ENCODE measurements at places on chromosomes 5 and 9.

DNA sequence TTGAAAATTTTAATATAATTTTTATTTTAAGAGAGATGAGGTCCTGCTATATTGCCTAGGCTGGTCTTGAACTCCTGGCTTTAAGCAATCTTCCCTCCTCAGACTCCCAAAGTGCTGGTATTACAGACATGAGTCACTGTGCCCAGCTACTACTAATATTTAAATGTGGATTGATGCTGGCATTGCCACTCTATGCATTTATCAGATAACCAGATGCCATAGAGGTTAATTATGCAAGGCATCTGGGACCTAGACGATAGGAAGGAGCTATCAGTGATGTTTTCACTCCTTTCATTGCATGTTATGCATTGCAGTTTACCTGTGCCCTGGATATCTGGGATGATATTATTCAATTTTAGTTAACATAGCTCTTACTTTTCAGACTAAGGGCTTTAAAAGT is 127.0 kb downstream of the RPS23 start:
- no peak for DNase-seq

DNA sequence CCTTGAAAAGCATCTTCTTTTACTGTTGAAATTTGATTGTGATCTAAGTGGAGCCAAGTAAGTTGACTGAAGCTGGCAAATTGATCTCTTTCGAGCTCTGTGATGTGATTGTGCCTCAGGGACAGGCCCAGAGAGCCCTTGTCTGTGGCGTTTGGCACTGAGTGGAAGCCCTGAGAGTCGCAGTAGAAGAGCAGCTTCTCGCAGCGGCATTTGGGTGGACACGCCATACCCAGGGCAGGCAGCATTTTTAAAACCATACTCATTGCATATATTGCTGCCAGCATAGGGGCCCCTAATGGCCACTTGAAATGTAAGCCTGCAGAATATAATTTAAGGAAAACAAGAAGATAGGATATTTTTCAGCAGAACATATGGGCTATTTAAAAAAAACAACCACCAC is 894 bp downstream of the LRRTM2 start:
- DNase-seq, result no peak

DNA sequence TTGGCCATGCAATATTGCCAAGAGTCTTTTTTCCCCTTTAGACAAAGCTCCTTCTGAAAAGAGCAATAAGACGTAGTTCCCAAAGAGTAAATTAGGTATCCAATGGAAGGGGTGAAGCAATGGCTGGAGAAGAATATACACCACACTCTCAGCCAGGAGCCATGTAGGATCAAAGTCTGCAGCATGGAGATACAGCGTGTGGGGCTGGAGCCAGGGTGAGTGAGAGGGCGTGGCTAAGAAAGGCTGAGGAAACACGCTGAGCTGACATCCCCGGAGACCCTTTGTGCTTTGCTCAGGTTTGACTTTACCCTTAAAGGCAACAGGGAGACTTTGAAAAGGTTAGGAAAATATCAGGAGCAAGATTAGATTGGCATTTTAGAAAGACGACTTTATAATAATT is 87.1 kb upstream of the ELL2 start:
- no peak for DNase-seq

GRCh38 chr5:93607367-93608258 is 24.6 kb downstream of the NR2F1 start:
- peak; percentile 18 for DNase-seq

- no peak for DNase-seq
Measured at GRCh38 chr9:22237497-22238363, 208.9 kb upstream of the DMRTA1 start.

- DNase-seq, result no peak
Measured at GRCh38 chr9:108196332-108197007, 659.3 kb downstream of the ACTL7B start.

- DNase-seq, result no peak
Measured at GRCh38 chr9:36690412-36691168, 117.9 kb downstream of the MELK start.

Measured in NCI-H526 (cell line).